ENCODE measurements at places on chromosomes 12 and 14. TPM values are rescaled to one million over a fixed set of nuclear protein-coding genes. Genes with fewer than 3 reads are reported as not detected.

The PLXNC1 gene
- 15.6 TPM for total RNA-seq

- no peaks in the 10 kb centered on the region for H3K36me3 ChIP-seq
- DNase-seq, result no peak
- no peak overlapping the region for H3K27ac ChIP-seq
- H3K4me3 ChIP-seq, result no peak overlapping the region
These were observed 201.7 kb downstream of the EXOC5 start for GRCh38 chr14:57066887-57067513.

The TTC7B gene
- 14.3 TPM for total RNA-seq

DNA sequence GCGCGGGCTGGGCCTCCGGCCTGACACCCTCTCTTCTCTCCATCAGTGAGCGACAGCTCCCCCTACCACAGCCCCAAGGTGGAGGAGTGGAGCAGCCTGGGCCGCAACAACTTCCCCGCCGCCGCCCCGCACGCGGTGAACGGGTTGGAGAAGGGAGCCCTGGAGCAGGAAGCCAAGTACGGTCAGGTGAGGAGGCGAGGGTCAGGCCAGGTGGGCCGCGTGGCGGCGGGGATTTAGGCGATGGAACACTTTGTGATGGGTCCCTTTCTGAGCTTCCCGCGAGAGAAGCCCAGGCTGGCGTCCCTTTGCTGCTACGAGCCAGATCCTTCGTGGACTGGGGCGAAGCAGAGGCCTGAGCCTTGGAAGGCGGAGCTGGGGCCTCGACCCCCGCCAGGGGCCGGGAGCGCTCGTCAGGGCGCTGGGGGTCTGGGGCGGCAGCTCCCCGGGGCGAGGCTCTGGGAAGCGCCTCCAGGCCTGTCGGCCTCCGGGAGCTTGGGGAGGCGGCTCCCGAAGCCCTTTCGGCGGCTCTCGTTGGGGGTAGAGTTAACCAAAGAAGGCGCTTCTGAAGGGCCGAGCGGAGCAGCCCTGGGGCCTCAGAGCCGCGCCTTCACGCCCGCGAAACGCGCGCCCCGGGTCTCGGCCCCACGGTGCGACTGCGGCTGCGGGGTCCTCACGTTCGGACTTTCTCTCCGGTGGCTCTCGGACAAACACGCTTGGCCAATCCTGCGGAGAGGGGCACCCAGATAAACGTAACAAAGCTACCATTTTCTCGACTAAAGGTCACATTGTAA lies 5.0 kb downstream of the PAX9 start:
- no peak overlapping the region for H3K27ac ChIP-seq
- no peak for DNase-seq
- peaks cover 24% of the 10 kb centered on the region for H3K4me1 ChIP-seq
- peaks cover 69% of the 10 kb centered on the region for H3K27me3 ChIP-seq
- H3K4me3 ChIP-seq, result no peak overlapping the region
- H3K36me3 ChIP-seq, result no peaks in the 10 kb centered on the region

- no peaks in the 10 kb centered on the region for H3K27me3 ChIP-seq
- peaks cover 53% of the 10 kb centered on the region for H3K4me1 ChIP-seq
- H3K27ac ChIP-seq, result peak overlapping the region; percentile 52
These were observed 82.4 kb downstream of the ARF6 start for GRCh38 chr14:49975276-49975675.

GRCh38 chr12:4246116-4246515 lies 27.4 kb upstream of the CCND2 start:
- H3K4me1 ChIP-seq, result no peaks in the 10 kb centered on the region
- DNase-seq, result no peak
- no peak overlapping the region for H3K27ac ChIP-seq
- peaks cover 46% of the 10 kb centered on the region for H3K27me3 ChIP-seq
- H3K4me3 ChIP-seq, result no peak overlapping the region
- H3K36me3 ChIP-seq, result no peaks in the 10 kb centered on the region

DNA sequence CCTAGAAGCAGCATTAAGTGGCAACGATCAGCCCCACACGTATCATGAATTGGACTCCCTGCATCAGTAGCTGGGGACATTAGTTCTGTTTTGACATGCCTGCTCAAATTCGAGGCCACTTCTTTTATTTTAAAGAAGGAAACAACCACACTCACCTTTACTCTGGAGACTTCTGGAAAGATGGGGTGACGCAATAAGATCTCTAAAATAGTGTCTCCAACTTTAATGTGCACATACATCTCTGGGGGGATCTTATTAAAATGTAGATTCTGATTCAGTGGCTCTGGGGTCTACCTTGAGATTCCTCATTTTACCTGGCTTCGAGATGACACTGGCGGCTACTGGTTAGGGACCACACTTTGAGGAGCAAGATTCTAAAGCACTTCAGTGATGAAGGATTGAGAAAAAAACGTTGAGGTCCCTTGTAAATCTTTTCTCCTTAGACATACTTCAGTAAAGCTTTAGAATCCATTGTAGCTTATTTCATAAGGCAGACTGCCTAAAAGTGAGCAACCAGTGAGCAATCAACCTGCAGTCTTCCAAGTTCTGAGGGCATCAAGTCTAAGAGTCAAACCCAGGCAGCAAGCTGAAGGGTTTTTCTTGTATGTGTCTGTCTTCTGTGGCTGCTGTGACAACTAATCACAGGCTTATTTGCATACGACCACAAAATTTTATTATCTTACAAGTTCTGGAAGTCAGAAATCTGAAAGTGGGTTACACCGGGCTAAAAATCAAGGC lies 718.6 kb upstream of the TBX3 start:
- no peak overlapping the region for H3K4me3 ChIP-seq
- H3K36me3 ChIP-seq, result no peaks in the 10 kb centered on the region
- DNase-seq, result no peak
- no peak overlapping the region for H3K27ac ChIP-seq
- H3K4me1 ChIP-seq, result no peaks in the 10 kb centered on the region

The CBLN3 gene
- total RNA-seq, result 0.93 TPM

The SMOC1 gene
- 3.1 TPM for total RNA-seq

DNA sequence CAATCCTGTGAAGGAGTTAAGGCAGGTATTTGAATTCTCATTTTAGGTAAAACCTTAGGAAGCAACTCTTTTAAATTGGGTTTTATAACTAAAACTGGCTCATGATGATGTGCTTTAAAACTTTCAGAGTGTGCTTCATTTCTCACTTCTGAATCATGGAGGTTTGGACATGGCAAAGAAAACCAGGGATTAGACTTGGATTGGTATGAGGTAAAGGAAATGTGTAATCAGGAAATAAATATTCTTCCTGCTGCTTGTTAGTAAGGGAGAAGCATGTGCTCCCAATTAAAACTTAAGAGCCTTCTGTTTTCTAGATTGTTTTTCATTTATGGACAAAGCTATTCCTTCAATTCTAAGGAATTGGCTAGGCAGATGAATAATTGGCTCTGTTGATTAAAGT lies 57.4 kb downstream of the FBXO33 start:
- H3K36me3 ChIP-seq, result peaks cover 6% of the 10 kb centered on the region
- DNase-seq, result no peak
- H3K4me3 ChIP-seq, result no peak overlapping the region
- H3K4me1 ChIP-seq, result peaks cover 11% of the 10 kb centered on the region
- no peak overlapping the region for H3K27ac ChIP-seq
- H3K27me3 ChIP-seq, result no peaks in the 10 kb centered on the region

The GYS2 gene
- not detected for total RNA-seq

DNA sequence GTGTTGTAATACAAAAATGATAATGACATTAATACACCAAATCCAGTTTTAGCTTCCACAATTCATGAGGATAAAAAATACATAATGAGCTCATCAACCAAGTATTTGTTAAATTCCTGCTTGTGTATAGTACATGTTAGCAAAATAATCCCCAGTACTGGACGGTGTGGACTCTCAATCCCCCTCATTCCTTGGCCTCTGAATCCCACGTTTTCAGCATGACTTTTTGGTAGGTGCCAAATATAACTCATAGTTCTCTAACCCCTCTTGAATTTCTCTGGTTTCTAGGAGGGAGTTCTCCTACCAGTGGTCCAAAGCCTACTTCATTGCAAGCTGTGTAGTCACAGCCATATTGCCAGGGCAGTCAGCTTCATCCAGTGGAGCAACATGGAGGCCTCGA lies 41.4 kb upstream of the EPS8 start:
- H3K36me3 ChIP-seq, result no peaks in the 10 kb centered on the region
- DNase-seq, result no peak
- no peak overlapping the region for H3K4me3 ChIP-seq
- H3K27me3 ChIP-seq, result no peaks in the 10 kb centered on the region
- no peaks in the 10 kb centered on the region for H3K4me1 ChIP-seq
- H3K27ac ChIP-seq, result no peak overlapping the region

GRCh38 chr14:74169906-74170305 lies 69.3 kb upstream of the VSX2 start:
- no peaks in the 10 kb centered on the region for H3K36me3 ChIP-seq
- no peaks in the 10 kb centered on the region for H3K4me1 ChIP-seq
- no peak overlapping the region for H3K4me3 ChIP-seq

The PLEK2 gene
- total RNA-seq, result 30.6 TPM

The KIF21A gene
- total RNA-seq, result 26.4 TPM

DNA sequence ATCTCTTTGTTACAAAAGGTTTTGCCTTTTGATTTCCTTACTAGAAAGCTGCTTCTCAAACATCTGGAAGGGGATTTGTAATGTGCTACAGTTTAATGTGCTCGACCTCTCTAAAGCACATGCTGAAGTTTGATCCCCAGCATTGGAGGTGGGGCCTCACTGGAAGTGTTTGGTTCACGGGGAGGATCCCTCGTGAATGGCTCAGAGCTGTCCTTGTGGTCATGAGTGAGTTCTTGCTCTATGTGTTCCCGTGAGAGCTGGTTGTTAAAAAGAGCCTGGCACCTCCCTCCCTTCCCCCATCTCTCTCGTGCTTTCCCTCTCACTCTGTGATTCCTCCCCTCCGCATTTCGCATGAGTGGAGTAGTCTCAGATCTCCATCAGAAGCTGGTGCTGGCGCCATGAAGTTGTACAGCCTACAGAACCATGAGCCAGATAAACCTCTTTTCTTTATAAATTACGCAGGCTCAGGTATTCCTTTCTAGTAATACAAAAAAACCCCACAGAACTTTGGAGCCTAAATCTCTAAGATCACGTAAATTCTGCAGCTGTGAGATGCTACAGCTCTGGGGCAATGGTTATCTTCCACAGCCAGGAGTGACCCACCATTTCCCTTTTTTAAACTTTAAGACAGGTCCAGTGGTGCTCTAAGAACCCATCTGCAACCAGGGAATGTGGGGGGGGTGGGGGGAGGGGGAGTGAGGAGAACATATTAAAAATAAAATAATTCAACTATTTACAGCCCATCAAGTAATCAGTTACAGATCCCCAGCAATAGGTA lies 214.4 kb downstream of the FOXN3 start:
- peaks cover 3% of the 10 kb centered on the region for H3K36me3 ChIP-seq
- DNase-seq, result no peak
- H3K27me3 ChIP-seq, result no peaks in the 10 kb centered on the region
- no peak overlapping the region for H3K4me3 ChIP-seq
- no peak overlapping the region for H3K27ac ChIP-seq

- no peaks in the 10 kb centered on the region for H3K36me3 ChIP-seq
- H3K4me3 ChIP-seq, result peak overlapping the region; percentile 75
- peaks cover 54% of the 10 kb centered on the region for H3K4me1 ChIP-seq
These were observed 3.2 kb downstream of the PTGES3 start for GRCh38 chr12:56684745-56685359.

- H3K4me3 ChIP-seq, result no peak overlapping the region
- no peak for DNase-seq
- no peak overlapping the region for H3K27ac ChIP-seq
- peaks cover 12% of the 10 kb centered on the region for H3K4me1 ChIP-seq
These were observed 39.5 kb downstream of the SCARB1 start for GRCh38 chr12:124824195-124824594.

DNA sequence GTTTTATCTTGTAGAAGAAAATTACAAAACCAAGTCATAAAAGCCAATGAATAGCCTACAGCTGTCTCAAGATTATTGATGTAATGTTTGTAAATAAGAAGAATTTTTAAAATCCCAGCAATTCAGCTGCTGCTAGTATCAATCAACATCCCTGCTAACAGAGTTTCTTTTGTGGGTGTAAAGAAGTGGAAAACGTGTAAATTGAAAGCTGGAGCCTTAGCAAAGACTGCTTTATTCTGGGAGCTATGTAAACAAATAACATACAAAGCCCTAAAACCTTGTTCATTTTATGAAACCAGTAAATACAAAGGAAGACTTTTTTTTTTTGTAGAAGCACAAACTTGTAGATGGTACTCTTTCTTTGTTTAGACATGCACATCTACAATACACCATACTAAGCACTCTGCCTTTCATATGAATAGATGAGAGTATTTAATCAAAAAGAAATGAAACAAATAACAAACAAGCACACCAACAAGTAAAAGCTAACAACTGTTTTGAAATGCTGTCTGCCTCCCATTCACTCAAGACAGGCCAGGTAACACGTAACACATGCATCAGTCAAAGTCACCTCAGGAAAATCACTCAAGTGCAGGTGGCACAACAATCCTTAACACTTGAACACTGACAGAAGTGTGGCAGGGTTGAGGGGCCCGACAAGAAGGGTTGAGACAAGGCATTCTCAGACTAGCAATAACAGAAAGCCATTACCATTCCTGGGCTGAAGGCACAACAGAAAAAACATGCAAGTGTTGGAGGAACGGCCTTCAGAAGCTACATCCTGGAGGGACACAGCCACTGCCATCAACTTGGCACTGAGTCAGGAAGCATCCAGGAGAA lies 1364.0 kb upstream of the SEL1L start:
- no peak overlapping the region for H3K27ac ChIP-seq
- H3K36me3 ChIP-seq, result no peaks in the 10 kb centered on the region
- H3K4me3 ChIP-seq, result no peak overlapping the region
- DNase-seq, result no peak

The GSG1 gene
- not detected for total RNA-seq

Measured in suprapubic skin (tissue), 4 donors.